Frontal cortex (tissue), 4 donors: ENCODE measurements at places on chromosomes 4 and X.

- no peak for DNase-seq
Measured at GRCh38 chr4:166064721-166065120, 191.7 kb downstream of the TLL1 start.

DNA sequence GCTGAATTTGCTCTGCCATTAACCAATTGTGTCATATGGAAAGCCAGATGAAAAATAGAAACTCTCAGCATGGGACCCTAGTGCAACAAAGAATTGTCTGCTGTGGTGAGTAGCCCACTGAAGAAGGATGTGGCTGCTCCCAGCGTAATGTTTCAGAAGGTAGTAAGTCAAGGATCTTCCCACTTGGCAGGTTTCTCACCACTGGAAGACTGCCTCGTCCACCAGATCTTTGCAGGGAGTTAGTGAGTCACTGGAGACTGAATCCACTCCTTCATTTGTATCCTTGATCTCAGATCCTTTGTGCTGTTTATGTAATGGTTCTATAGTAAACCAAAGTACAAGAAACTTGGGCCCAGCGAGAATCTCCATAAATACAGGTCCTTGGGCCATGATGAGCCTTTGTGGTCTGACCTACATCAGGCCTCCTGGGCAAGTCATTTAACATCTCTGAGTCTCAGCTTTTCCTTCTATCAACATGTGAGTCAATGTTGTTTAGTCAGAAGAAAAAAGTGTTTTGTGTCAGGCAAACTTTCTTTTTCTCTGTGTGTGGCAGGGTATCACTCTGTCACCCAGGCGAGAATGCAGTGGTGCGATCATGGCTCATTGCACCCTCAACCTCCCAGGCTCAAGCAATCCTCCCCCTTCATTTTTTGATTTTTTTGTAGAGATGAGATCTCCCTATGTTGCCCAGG is 78.0 kb upstream of the CCDC160 start:
- no peak for DNase-seq

DNA sequence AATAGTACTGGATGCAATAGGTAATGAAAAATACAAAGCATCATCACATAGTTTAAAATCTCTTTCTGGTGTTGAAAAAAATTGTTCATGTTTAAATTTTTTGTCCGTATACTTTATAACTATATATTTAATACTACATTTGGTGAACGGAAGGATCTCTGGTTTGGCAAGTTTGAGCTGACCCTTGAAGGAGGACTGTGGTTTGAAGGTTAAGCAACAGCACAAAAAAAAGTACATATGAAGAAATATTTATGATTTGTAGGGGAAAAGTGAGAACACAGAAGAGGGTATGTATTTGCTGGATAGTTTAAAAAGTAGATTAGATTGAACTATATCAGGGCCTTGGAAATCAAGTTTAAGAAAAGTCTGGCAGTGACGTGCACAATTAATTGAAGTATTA is 13.3 kb downstream of the SRP72 start:
- DNase-seq: no peak

GRCh38 chr4:112563431-112564200 is 47.6 kb upstream of the NEUROG2 start:
- no peak for DNase-seq

GRCh38 chr4:83195269-83195668 is 80.7 kb upstream of the PLAC8 start:
- DNase-seq: no peak

GRCh38 chrX:21926527-21927278 is 13.8 kb upstream of the SMS start:
- no peak for DNase-seq
